Ascending aorta (tissue), 2 donors: ENCODE measurements at places on chromosomes 6 and 20.

GRCh38 chr6:91276315-91276714 lies 689.4 kb upstream of the MAP3K7 start:
- H3K27ac ChIP-seq: no peak overlapping the region
- no peaks in the 10 kb centered on the region for H3K27me3 ChIP-seq

- H3K36me3 ChIP-seq: no peaks in the 10 kb centered on the region
- H3K27ac ChIP-seq: no peak overlapping the region
- H3K27me3 ChIP-seq: no peaks in the 10 kb centered on the region
- DNase-seq: no peak
Observed at GRCh38 chr6:147065786-147066185, 138.4 kb upstream of the STXBP5 start.

DNA sequence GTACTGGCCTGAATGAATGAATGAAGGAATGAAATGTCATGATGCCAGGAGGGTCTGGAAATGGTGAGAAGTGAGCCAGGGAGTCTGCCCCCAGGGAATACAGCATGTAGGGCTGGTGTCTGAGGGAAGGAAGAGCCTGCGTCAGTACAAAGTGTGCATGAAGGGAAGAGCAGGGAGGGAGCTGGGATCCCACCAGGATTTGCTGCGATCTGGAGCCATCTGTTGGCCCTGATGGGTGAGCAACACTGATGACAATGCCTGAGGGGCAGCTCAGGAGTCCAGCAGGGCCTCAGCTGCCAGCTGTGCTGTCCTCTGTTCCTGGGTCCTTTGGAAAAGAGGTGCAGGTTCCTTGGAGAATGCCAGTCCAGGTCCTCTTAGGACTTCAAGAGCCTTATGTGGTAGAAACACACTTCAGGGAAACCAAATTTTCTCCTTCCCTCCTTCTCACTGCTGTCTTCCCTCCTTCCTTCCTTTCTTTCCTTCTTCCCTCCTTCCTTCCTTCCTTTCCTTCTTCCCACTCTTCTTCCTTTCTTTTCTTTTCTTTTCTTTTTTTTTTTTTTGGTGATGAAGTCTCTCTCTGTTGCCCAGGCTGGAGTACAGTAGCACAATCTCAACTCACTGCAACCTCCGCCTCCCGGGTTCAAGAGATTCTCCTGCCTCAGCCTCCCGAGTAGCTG lies 11.5 kb downstream of the BPI start:
- no peak overlapping the region for H3K27ac ChIP-seq
- H3K4me3 ChIP-seq: no peak overlapping the region
- H3K36me3 ChIP-seq: no peaks in the 10 kb centered on the region
- no peaks in the 10 kb centered on the region for H3K4me1 ChIP-seq
- DNase-seq: no peak

DNA sequence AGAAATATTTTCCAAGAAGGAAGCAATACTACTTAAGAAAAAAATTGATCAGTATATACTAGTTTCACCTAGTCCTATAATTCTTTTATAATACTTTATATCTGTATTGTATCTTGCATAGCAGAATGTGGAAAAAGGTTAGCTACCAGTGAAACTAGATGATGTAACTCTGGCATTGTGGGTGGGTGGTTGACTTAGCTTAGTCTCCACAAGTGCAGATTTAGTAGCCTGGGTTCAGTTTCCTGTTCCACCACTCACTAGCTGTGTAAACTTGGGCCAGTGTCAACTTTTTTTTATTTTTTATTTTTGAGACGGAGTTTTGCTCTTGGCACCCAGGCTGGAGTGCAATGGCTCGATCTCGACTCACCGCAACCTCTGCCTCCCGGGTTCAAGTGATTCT lies 2.0 kb downstream of the MUC21 start:
- no peaks in the 10 kb centered on the region for H3K4me1 ChIP-seq
- no peaks in the 10 kb centered on the region for H3K27me3 ChIP-seq
- no peak overlapping the region for H3K4me3 ChIP-seq
